LHCN-M2 (cell line): ENCODE measurements at places on chromosomes 11 and 22.
A peak's percentile ranks its signal among the peaks of the same experiment; 100 is the strongest.

DNA sequence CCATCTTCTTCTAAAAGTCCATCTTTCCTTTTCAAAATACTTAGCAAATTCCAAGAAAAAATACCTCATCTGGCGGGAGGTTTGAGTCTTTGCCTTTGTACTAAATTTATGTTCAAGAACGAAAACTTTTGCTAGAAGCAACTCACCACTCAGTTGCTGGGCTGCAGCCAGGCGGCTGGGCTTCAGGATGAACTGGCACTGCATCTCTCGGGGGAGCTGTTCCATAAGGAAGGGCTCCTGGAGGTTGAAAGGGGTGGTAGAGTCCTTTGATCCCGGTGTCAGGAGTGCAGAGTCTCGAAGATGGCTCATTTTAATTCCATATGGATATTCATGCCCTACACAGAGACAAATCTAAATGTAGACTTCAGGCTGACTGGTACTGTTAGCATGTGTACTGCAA lies 105.8 kb downstream of the ARHGAP20 start:
- no peak for DNase-seq

- no peak for DNase-seq
Observed at GRCh38 chr22:31577711-31578110, 81.4 kb downstream of the SFI1 start.

DNA sequence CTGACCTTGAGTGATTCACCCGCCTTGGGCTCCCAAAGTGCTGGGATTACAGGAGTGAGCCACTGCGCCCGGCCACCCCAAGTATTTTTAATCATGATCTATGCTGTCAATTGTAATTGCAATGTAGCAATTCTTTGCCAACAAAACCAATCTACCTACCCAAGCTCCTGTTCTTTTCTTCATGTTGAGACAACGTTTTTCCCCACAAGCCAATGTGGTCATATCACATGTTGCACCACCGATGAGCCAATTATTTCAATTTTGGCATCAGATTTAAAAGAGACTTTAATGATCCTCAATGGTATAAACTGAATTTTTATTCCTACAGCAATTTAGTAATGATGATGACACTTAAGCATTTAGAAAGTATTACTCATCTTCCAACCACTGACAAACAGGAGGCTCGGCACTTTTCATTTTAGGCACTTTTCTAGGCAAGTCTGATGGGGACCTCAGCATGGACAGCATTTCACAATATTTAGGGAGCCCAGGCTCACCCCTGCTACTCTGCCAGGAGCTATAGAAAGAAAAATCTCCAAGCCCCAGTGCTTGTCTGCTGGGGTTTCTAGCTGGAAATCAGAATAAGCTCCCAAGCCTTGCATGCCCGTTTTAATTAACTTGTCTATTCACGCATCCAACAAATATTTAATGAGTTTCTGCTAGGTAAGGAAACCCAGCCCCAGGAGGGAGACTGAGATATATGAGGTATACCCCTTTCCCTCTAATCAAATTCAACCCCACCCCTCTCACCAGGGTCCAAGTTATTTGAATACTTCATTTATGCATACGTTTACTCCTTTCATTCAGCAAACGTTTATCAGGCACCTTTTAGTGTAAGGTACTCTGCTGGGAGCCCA lies 291.4 kb downstream of the ST3GAL4 start:
- DNase-seq, result peak; percentile 65

DNA sequence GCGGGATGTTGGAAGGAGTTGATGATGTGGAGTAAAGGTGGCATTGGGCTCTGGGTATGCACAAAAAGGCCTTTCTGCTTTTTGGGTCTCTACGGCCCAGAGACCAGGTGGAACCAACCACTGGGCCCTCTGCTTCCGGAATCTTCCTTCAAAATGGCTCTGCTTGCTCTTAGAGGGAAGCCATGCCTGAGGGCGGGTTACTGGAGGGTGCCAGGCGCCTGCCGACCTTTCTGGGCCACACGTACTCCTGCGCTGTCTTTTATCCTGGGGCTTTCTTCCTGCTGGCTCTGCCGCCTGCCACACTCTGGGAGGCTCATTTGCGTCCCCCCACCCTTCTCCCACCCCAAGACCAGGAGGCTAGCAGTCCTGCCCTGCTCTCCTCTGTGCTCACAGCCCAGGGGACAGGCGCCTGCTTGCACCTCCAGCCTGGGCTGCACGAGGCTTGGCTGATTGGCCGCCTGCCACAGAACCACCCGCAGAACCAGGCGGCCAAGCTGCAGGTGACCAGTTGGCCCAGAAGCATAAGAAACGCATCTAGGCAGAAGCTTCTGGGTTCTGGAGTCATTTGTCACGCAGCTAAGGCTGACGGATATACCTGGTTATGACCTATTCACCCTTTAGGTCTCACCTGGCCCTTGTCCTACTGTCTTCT lies 536.9 kb downstream of the TBC1D22A start:
- no peak for DNase-seq

- DNase-seq, result no peak
Observed at GRCh38 chr11:108508653-108509593, 10.7 kb upstream of the POGLUT3 start.

GRCh38 chr11:1820463-1821325 lies 14.1 kb upstream of the SYT8 start:
- no peak for DNase-seq

DNA sequence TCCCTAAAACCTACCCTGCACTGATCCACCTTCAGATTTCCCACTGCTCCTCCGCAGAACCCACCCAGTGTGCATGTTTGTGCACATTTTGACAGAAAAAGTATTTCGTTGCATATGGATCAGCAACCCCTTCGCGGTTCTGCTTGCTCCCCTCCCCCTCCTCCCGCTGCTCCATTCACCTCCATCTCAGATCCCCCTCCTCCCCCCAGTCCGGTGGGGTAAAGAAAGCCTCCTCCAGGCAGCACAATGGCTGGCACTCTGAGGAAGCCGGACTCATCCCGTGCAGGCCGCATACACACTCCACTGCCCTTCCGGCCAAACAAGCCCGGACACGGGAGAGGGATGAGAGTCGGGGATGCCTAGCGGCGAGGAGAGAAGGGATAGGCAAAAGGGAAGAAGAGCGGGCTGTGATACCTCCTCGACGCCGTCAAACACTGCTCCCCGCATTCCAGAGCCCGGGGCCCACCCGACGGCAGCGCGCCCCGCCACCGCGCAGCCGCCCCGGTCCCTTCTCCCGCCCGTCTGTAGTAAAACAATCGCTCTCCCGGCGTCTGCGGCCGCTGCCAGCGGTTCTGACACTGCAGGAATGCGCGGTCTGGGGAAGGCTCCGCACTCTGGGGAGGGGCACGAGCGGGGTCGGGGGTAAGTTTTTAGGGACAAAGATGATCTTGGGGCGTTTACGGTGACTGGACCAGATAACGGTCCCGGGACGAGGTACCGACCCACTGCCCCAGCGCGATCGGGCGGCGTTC lies 915 bp downstream of the FEZ1 start:
- DNase-seq, result no peak

DNA sequence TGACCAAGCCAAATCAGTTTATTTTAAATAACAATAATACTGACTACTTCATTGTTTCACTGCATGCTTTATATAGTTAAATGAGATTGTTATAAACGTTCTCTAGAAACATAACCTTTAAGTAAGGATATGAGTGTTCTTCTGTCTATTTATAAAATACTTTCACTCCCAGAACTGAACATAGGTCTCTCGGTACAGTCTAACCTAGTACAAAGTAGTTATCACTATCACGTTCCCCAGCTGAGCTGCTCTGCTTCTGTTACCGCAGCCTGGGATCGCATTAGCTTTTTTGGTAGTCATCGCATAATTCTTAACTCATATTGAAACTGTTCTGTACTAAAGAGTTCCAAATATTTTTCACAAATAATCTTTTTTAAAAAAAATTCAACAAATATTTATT lies 143.6 kb downstream of the WNT11 start:
- no peak for DNase-seq

DNA sequence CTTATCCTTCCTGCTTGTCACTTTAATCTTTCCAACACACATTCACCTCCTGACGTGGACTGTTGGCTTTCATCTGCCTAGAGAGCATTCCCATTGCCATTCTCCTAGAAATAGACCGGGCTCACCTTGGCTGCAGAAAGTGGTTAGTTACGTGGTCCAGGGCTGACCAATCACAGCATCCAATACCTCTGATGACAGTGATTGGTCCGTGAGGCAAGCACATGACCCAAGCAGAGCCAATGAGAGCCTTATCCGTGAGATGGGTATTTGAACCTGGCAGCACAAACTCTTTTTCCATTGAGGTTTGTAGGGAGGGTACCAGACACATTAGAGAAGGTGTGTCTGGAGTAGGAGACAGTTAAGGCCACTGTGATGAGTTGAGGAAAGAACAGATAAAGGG lies 85.8 kb downstream of the MIAT start:
- DNase-seq, result no peak

DNA sequence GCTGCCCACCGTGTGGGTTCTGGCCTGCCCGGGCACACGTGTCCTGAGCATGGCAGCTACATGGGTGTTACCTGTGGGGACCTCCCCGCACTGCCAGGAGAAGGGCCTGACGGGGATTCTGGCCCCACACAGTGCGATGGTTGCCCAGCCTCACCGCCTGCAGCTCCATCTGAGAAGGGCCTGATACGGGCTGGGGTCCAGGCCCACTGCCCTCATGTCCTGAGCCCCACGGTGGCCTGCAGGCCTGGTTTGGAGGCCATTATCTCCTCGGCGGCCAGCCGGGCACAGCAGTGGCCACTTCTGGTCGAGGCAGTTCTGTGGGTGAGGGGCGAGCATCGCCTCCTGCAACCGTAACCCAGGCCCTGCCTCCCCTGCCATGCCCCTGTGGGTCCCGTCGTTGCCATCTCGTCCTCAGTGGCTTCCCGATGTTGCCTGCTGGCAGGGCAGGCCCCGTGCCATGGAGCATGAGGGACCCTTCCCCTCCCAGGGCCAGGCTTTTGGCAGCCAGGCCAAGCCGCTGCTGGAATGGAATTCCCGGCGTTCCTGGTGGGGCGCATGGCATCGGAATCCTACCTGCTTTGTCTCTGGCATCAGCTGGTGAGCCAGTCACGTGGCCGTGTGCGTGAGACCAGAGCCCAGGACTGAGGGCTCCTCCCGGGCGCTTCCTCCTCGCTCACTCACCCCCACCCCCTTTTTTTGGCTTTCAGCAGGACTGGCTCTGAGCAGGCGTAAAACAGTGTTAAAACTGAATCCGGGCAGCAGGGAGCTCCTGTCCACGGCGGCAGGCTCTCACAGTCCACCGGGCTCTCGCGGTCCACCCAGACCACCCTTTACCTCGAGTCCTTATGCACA lies 71.9 kb upstream of the PPARA start:
- DNase-seq, result peak; percentile 94

DNA sequence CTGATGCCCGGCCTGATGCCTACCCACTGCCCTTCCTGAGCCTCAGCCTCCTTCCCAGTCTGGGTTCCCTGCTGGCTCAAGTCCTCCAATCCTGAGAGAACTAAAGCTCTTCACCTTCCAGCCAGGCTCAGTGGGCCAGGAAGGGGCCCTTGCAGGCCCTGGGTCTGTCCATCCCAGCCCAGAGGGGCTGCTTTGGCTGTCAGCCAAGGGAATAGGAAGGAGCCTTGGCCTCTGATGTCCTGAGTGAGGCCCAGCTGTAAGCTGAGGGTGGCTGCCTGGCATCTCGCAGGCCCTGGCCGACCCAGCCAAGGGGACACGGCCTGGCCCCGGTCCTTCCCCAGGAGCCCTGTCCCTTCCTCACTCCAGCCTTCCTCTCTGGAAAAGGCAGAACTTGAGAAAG lies 83.4 kb downstream of the DHCR7 start:
- DNase-seq, result no peak

DNA sequence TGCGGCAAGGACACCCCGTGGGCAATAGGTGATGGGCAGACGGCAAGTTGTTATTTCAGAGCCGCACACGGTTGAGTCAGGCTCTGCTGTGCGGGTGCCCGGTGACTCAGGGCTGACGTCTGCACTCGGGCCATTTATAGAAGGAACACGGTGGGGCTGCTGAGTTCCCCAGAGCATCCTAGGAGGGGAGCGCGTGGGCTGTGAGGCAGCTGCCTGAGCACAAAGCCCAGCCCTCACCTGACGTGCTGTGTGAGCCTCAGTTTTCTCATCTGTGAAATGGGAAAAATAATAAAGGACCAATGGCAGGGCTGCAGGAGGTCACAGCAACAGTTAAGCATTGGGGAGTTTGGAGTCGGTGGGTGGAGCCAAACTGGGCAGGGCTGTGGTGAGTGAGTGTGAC lies 11.3 kb upstream of the RHOD start:
- peak; percentile 85 for DNase-seq

DNA sequence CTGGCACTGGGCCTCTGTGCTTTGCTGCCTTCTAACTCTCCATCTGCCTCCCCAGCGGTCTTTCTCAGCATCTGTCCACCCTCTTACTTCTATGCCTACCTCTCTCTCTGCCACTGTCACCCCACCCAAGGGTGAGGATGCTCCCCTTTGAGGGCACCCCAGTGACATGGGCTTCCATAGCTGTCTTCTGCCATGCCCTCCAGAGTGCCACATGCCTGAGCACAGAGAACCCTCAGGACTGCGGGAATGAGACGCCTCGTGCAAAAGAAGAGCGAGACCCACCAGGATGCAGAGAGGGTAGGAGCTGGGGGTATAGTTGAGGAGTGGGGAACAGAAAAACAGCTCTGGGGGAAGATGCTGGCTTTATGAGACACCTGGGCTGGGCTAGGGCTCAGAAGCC lies 64.3 kb downstream of the BTG4 start:
- no peak for DNase-seq

DNA sequence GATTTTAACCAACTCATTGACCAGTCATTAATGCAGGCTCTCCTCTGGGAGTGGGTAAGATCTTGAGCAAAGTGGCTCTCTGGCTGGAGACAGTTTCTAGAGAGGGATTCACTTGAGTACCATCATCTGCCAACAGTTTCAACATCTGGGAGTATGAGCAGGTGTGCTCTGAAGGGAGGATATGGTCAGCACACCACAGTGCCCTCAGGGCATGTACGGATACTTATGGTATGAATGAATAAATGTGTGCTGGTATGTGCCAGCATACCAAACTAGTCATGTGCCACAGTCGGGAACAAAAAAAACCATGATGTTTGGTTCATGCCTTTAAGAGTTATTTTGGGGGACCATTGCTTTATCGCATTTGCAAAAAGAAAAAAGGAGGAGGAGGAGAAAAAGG lies 1197.5 kb upstream of the TENM4 start:
- DNase-seq, result no peak
